ENCODE measurements at places on chromosomes 7 and 10.

GRCh38 chr7:82384779-82385178 lies 58.8 kb downstream of the CACNA2D1 start:
- no peak for DNase-seq

- no peak for DNase-seq
These were observed 52.5 kb upstream of the NRP1 start for GRCh38 chr10:33386926-33387325.

DNA sequence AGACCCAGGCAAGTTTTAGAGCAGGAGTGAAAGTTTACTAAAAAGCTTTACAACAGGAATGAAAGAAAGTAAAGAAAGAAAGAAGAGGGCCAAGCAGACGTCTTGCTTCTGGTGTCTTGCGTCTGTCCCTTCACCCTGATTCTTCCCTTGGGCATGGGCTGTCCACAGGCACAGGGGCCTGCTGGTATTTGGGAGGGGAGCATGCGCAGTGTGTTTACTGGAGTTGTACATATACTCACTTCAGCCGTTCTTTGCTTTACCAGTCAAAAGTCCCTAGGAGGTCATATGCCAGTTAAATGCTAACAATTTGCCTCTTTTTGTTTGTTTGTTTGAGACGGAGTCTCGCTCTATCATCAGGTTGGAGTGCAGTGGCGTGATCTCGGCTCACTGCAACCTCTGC lies 875.9 kb downstream of the REEP3 start:
- DNase-seq, result no peak

DNA sequence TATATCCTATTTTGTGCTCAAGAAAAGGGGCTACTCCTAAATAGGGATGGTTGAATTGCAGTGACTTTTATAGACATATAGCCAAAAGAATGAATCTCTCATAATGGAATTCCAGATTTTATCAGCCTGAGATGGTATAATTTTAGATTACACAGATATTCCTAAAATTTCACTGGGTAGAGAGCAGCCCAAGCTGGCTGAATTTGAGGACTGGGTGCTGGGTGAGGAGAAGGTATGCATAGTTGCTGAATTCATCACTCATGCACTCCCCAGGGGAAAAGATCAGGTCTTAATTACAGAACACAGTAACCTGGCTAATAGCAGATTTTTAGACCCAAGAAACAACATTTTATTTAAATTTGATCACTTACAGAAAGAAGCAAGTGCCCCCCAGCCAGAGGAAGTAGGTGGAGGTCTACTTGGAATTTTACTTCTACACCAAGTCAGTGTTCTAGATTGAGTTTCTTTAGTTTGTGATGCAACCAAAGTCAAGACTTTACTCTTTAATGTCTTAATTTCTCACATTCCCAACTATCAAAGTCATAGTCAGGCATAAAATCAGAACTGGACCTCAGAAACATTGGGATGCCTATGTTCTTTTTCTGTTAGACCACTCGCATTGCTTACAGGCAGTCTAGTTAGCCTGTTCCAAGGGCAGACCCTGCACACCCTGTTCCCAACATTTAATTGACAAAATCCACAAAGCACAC lies 337.4 kb upstream of the PODXL start:
- no peak for DNase-seq

DNA sequence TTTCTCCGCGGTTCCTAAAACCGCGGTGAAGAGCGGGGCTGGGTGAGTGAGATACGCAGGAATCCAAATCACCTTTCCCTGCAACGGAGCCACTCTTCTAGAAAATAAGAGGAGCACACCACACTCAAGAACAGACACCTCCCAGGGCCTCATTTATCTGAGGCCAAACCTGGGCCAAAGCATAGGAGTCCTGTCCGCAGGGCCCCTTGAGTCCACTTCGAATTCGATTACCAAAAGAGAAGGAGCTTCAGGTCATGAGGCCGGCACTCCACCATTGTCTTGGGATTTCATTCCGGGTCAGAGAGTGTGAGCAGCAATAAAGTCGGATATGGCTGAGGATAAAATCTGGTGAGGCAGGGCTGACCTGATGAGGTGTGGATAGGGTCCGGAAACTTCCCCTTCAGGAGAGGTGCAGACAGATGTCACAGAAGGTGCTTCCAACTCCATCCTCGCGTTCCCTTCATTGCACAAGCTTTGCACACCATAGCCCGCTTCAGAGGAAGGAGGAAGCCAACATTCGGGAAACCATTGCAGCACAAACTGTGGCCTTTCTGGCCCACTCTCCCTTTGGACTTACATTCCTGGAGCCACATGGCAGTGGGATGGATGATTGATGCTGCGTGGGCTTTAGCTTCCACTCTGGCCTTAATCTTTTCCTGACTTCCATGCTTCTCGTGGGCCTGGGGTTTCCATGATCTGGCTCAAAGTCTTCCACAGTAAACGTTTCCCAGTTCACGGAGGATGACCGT lies 27.2 kb upstream of the ZNF273 start:
- DNase-seq, result no peak

DNA sequence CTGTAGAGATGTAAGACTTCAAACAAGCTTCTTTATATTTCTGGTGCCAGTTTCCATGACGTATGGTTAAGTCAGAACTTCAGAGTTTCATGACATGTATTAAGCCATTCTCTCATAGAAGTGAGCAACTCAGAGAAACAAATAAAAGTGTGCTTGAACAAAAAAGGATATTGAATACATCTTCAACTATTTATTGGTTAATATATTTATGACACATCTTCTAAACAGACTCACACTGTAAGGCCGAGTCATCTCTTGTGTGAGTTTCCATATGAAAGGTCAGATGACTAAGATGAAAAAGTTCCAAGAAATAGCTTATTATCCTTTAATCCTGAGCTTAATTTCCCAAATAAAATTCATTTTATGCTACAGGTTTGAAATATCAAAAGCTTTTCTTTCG lies 105.5 kb upstream of the CSTF2T start:
- DNase-seq, result no peak

- no peak for DNase-seq
These were observed 39.6 kb downstream of the COL26A1 start for GRCh38 chr7:101402081-101402779.

DNA sequence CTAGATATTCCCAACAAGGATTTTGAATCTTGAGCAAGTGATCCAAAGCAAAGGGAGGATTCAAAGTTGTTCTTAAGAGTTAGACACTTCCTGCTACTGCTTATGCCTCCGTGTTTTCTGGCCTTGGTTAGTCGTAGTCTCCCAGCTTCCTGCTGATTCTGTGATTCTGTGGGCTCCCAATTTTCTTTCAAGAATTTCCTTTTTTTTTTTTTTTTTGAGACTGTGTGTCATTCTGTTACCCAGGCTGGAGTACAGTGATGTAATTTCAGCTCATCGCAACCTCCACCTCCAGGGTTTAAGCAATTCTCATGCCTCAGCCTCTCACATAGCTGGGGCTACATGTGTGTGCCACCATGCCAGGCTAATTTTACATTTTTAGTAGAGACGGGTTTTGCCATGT lies 4.4 kb upstream of the ITGB8 start:
- DNase-seq, result no peak

GRCh38 chr10:101126684-101127628 lies 4.1 kb upstream of the TLX1 start:
- no peak for DNase-seq

DNA sequence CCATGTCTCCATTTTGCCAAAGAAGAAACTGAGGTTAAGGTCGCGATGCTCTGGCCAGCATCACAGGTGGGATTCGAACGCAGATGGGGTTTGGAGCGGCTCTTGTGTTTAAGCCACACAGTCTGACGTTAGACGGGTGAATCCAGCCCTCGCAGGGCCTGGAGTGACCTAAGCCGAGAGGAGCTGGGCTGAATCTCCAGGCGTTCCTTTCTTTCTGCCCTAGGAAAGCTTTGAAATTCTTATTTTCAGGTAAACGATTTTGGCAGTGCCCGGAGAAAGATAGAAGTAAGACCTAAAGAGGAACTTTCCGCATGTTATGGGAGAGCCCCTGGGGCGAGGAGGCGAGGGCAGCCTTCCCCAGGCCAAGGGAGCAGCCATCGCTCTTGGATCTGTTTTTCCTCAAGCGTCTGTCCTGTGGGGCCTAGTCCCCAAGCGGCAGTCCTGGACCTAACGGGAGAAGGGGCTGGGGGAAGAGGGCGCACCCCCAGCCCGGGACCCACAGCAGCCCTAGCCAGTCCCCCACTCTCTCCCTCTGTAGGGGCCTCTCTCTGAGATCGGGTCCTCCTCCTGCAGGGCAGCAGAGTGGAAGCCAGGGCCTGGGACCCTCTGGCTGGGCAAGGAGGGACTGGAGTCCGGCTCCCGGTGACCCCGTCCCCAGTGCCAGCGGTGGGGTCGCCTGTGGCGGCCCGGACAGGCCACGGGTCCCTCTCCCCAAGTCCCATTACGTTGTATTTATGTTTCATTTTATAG lies 8.9 kb upstream of the LBX1 start:
- DNase-seq, result no peak

DNA sequence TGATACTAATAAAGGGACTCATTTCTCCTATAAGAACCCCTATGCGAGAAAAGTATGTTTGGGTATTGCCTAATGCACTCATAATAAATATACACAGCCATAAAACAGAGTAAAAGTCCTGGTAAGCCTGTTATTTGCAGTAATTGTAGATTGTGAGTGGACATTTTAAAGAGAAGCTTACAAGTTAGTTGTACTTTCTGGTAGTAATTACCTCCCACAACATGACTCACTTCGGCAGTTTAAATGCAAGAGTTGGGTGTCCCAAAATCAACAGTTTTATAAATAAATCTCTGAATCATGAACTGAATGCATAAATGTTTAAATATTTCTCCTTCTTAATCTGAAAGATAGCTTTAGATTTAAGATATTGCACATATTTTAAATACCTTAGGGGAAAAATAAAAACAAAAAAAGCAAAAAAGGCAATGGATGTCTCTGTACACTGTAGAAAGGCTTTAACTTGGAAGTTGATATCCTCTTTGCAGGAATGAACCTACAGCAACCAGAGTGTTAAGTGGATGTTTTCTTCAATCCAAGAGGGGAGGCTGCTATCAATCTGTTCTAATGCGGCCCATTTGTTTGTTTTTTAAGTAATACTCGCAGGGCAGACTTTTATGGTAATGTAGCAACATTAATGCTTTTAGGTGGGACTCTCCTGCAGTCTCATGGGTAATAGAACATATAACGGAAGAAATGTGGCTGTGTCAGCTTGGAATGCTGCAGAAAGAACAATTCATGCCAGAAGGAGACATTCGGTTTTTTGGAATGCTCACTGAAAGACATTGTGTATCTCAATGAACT lies 57.3 kb upstream of the ZEB1 start:
- DNase-seq, result no peak

- no peak for DNase-seq
These were observed 170.5 kb downstream of the C1GALT1 start for GRCh38 chr7:7352845-7353244.

DNA sequence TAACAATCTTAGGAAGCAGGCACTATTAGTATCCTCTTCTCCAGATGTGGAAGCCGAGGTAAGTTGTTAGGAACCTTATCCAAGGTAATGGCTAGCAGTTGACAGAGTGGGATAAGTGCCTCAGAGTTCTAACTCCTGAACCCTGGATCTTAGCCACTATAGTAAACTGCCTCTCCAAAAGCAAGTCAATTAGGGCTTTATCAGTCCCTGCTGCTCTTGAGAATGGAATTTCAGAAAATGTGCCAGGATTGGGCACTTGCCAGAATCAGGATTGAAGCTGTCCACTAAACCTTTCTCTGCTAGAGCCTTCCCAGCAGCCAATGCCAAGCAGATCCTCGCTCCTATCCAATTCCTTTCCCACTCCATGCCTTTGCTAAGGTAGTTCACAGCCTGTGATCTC lies 777.5 kb upstream of the POM121L12 start:
- DNase-seq, result no peak

- DNase-seq, result no peak
These were observed 200.4 kb downstream of the RNLS start for GRCh38 chr10:88382699-88383098.

- no peak for DNase-seq
These were observed at the start of gene CAV1 for GRCh38 chr7:116524609-116525297. CAV1 (plus strand) TSS chr7:116525036; CDS start chr7:116525063, 27 bp downstream.

DNA sequence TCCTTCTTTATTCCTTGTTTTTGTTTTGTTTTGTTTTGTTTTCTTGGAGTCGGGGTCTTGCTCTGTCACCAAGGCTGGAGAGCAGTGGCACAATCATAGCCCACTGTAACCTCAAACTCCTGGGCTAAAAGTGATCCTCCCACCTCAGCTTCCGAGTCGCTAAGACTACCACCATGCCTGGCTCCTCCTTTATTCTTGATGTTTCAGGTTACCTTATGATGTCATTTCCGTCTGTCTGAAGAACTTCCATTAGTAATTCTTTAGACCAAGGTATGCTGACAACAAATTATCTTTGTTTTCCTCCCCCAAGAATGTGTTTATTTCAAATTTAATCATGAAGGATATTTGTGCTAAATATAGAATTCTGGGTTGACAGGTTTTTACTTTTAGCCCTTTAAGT lies 18.1 kb upstream of the ATAD1 start:
- no peak for DNase-seq

GRCh38 chr7:149855361-149856305 lies 17.5 kb downstream of the ZNF862 start:
- DNase-seq, result no peak

GRCh38 chr7:158720112-158720511 lies 15.5 kb upstream of the NCAPG2 start:
- no peak for DNase-seq

- DNase-seq, result no peak
These were observed 242.6 kb downstream of the MAD1L1 start for GRCh38 chr7:1990001-1990670.

- no peak for DNase-seq
These were observed 161.6 kb downstream of the BAMBI start for GRCh38 chr10:28838908-28839307.

DNA sequence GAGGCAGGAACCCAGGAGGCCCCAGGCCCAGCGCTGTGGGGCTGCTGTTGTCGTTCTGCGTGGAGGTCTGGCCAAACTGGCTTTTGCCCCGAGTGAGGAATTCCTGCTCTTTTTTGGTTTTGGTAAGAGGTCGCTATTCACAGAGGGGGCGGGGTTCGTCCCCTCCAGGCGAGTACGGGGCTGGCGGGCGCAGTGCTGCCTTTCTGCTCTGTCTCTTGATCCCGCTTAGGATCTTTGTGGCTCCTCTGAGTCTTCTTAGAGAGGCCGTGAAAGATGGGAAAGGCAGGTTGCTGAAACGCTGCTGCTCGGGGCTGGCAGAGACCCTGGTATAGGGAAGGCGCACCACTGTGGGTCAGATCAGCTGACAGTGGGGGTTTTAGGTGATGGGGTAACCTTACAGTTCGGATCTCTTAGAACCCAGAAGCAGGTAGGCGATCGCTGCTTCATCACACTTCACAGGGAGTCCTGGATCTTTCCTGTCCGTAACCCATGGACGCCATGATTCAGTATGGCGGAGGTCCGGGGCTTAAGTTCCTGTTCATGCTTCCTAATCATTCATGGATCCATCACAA lies 136.7 kb downstream of the KIF20B start:
- no peak for DNase-seq

- no peak for DNase-seq
These were observed 11.0 kb upstream of the PDCD4 start for GRCh38 chr10:110860576-110861241.

DNA sequence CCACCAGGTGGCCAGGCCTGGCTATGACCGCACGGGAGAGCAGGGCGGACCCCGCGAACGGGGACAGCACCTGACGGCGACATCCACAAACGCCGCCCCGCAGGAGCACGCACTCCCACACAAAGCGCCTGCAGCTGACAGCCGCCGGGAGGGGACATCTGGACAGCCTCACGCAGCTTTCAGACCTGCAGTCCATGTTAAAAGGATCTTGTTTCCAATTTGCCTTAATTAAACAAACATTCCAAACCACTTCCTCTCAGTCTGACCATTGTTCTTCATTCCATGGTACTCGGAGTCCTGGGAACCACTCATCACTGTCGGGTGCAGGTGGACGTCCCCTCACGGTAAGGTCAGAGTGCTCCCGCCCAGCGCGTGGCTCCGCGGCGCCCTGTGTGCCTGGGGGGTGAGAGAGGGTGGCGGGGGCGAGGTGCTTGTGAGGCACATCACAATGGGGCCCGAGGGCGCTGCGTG lies 5.9 kb upstream of the GPER1 start:
- DNase-seq, result no peak
